ENCODE measurements at places on chromosomes 3 and 15.

- peak; percentile 91 for DNase-seq
Measured at GRCh38 chr3:172710664-172711453, at the start of gene NCEH1. Gene NCEH1 (minus strand): TSS chr3:172711067. CDS start chr3:172710984, 83 bp downstream.

DNA sequence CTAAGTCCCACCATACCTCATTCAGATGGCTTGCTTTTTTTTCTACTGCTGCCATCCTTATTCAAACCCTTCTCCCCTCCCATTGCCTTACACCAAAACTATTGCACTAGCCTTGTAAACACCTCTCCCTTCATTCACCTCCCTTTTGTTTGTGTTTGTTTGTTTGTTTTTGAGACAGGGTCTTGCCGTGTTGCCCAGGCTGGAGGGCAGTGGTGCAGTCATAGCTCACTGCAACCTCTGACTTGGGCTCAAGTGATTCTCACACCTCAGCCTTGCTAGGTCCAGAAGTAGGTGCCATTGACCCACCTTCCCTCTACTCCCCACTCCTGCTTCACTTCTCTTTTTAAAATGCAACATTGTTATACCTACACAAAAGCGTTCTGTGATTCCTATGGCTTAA lies 3.0 kb upstream of the STAG1 start:
- DNase-seq = no peak

- no peak for DNase-seq
Measured at GRCh38 chr3:115438799-115439198, 184.5 kb upstream of the GAP43 start.

DNA sequence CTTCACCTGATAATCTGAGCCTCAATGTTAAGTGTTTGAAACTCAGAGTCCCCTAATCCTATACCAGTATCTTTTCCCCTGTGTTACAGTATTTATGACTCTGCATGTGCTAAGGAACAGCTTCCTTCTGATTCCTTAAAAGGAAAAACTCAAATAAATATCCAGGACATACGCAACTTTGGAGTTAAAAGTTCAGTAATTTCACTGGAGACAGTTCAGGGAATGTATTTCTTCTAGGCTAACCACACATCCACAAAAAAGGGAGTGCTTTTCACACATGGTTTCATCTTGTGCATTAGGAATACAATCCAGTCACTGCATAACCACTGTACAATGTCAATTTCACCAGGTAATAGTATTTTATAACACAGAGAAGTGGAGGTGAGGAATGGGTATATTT lies 31.0 kb downstream of the PGBD4 start:
- DNase-seq = no peak

- no peak for DNase-seq
Measured at GRCh38 chr15:40776537-40777141, 6.9 kb downstream of the C15orf62 start.

GRCh38 chr3:81816473-81817250 lies 55.2 kb upstream of the GBE1 start:
- peak; percentile 24 for DNase-seq
